ENCODE measurements at places on chromosomes 7 and 10.

DNA sequence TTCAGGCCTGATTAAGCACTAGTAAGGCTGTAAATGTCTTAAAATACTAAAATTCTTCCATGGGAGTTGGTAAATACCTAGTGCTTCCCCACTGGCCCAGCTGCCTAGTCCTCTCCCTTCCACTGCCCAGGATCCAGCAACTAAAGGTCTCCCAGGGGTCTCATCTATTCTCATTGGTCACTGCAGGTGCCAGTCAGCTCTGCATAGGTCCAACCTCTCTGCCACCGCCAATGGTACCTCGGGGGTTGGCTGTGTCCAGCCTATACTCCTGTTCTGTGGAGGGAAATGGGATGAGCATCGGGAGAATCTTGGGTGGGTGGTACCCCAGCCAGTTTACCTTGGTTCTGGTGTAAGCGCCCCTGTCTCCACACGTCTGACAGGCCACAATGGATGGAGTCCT lies 6.1 kb upstream of the CREB5 start:
- no peak for DNase-seq

DNA sequence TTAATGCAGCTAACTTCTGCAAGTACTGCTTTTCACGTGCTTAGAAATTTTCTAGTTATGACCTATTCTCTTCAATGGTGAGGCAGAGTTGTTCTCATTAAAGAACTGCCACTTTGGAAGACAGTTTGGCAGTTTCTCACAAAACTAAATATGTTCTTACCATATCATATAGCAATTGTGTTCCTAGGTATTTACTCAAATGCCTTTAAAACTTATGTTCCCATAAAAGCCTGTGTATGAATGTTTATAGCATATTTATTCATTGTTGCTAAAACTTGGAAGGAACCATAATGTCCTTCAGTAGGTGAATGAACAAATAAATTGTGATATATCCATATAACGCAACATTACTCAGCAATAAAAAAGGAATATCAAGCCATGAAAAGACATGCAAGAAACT lies 555.1 kb upstream of the POT1 start:
- DNase-seq = no peak

DNA sequence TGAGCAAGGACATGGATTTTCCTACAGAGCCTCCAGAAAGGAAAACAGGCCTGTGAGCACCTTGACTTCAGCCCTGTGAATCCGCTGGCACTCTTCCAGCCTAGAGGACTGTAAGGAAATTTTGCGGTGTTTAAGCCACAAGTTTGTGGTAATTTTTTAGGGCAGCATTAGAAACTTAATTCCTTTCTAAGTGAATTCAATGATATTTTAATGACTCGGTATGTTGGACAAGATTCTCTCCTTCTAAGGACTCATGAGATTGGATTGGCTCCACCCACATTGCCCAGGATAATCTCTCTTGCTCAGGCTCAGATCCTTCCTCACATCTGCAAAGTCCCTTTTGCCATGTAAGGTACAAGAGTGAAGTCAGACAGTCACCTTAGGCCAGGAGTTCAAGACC lies 4.5 kb downstream of the LYZL2 start:
- no peak for DNase-seq

DNA sequence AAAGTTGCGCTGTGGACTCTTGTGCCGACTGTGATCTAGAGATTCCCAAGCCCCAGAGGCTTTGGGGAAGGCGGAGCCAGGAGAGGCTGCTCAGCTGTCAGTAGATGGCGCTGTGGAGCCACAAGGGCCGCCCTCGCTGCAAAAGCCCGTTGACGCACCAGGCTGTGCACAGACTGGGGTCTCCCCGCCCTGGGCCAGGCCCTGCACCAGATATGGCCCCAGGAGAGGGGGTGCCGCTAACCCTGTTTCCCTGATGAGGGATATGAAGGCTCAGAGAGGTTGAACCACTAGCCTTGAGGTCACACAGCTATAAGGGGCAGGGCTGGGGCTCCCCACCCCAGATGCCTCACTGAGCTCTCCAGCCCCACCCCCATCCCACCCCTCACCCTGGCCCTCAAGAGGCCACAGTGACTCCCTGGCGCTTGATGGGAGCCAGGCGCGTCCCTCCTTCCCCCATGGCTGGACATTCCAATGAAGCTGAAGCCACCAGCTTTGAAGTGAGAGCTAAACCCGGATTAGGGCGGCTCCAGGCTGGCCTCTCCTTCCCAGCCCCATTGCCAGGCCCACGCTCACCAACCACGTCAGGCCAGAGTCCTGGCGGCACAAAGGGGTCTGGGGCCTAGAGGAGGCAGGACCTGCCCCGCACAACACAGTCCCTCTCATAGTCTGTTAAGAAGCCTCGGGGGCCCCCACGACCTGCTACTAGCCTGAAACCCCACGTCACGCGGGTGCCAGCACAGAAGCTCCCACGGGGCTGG lies 26.4 kb downstream of the MYL10 start:
- peak; percentile 25 for DNase-seq

GRCh38 chr10:42973870-42974692 lies 102.8 kb upstream of the RET start:
- DNase-seq = no peak

- no peak for DNase-seq
Observed at GRCh38 chr7:83819911-83820310, 171.0 kb upstream of the SEMA3E start.

DNA sequence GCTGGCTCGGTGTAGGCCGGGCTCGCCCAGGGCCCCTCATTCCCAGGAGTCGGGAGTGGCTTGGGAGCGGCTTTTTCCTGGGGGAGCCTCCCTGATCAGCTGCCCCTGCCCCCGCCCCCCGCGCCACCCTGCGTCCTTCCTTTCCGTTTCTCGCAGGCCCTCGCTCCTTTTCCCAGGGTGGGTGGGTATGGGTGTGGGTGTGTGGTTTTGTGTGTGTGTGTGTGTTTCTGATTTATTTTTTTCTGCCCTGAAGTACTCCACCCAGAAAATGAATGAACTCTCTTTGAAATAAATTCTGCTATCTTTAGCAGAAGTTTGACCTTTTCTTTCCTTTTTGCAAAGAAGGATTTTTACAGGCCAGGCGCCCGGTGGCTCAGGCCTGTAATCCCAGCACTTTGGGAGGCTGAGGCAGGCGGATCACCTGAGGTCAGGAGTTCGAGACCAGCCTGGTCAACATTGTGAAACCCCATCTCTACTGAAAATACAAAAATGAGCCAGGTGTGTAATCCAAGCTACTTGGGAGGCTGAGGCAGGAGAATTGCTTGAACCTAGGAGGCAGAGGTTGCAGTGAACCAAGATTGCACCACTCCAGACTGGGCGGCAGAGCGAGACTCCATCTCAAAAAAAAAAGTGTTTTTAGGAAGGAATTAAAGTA lies 30.0 kb upstream of the AP5Z1 start:
- no peak for DNase-seq

DNA sequence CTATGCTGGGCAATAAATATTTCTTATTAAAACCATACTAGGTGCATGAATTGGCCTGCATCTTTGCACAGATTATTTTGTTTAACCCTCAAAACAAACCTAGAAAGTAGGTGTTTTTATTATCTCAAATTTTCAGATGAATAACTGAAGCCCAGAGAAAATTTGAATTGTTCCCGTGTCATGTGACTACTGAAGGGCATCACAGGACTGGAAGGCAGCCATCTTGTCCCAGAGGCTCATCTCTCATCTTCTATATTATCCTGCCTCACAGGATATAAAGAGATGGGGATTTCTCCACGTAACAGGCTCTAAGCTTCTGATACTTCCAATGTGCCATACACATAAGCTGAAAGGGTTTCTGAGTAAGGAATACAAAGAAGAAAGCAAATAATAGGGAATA lies 84.0 kb upstream of the ODAD2 start:
- DNase-seq = no peak

GRCh38 chr7:143447466-143447865 lies 4.2 kb downstream of the TAS2R60 start:
- no peak for DNase-seq

GRCh38 chr10:106189292-106189691 lies 975.2 kb downstream of the SORCS1 start:
- DNase-seq = no peak

DNA sequence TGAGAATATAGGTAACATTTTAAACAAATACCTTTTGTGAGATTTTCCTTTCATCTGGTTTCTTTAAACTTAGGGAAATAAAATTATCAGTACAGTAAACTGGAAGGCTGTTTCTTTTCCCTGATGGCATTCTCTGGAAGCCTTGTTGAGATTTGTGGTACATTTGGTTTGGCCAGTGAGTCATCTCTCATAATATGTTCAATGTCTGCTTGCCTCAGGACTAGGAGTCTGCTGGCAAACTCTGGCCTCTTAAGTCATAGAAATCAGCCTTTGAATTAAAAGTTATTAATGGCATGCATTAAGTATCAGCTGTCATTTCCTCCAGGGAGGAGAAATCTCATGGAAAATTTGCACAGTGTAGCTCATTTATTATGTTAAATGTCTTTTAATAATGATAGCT lies 316.6 kb upstream of the KIAA1217 start:
- no peak for DNase-seq

DNA sequence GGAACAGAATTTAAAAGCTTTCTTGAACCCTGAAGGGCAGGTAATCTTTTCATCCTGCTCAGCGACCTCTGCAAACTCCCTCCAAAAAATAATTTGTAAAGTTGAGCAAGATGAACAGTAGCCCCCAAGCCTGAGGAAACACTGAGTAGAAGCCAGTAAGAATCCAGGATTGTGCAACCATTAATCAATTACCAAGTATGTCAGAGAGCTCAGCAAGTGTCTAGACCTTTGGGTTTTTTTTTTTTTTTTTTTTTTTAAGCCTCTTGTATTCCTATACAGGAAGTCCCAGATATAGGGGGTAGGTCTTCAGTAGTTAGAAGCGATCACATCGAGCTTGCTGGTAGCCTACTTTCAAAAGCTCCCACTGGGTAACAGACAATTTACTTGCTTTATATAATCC lies 155.2 kb downstream of the DGKI start:
- no peak for DNase-seq

DNA sequence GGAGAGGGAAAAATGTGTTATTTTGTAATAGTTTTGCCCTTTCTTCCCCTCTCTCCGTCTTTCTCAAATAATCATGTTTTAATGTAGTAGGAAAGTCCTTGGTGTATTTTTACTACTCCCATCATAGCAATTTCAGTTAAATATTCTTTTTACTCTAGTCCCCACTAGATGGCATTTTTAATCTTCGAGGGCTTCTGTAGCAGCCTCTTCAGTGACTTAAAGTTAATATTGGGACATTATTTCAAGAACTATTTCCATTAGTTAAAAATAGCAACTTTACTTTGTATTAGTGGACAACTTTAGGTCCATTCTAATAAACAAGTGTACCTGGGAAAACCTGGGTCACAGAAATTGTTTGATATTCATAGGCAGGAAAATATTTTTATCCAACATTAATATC lies 23.0 kb downstream of the EDRF1 start:
- DNase-seq = no peak

DNA sequence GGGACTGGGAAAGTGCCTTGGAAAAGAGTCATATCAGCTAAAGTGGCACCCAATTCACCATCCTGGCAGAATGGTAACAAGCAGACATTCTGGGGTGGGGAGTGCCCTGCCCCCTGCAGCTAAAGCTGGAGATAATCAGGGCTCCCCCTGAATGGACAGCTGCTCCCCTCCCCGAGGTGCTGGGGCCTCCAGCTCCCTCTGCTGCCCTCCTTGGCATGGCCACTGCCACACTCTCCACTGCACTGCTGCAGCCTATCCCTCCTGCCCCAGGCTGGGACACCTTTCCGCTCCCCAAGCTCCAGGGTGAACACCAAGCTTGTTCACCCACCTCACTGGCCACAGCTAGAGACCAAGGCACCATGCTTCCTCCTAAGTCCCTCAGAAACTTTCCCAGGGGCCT lies 9.8 kb upstream of the PARD3 start:
- no peak for DNase-seq

- no peak for DNase-seq
Observed at GRCh38 chr7:81187753-81188152, 268.9 kb upstream of the SEMA3C start.

DNA sequence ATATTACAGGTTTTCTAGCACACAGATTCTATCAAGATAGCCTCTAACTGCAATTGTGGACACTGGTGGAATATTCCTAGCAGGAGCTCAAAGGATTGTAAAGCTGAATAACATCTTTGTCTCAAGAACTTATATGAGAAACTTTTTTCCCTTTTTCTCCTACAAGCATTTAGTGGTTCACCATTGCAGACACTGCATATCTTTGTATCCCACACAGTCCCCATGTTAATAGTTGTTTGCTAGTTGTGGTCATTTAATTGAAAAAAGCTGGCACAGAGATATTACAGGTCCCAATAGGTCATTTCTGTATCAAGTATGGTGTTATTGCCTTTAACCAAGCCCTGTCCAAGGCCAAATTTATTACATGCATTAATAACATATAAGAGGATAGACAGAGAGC lies 226.2 kb upstream of the TCF7L2 start:
- no peak for DNase-seq

DNA sequence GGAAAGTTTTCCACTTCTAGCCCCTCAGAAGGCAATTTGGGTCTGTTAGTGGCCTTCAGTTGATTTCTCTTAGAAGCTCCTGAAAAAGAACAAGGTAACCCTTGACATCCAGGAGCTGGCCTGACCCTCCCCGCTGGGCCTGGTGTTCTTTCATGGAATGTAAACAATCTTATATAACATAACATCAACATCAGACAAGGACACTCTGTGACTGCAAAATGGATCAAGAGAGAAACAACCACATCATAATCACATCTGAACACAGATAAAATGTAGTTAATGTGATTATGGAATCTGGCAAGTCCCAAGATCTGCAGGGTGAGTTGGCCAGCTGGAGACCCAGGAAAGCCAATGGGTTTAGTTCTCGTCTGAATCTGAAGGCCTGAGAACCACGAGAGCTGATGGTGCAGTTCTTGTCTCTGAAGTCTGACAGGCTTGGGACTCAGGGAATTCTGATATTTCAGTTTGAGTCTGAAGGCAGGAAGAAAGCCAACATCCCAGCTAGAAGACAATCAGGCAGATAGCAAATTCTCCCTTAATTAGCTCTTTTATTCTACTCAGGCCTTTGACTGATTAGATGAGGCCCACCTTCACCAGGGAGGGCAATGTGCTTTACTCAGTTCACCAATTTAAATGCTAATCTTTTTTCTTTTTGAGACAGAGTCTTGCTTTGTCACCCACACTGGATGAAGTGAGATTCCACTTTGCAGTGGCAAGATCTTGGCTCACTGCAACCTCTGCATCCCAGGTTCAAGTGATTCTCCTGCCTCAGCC lies 91.4 kb upstream of the NAMPT start:
- no peak for DNase-seq

- DNase-seq = no peak
Observed at GRCh38 chr7:31883761-31884164, 186.4 kb downstream of the PDE1C start.

DNA sequence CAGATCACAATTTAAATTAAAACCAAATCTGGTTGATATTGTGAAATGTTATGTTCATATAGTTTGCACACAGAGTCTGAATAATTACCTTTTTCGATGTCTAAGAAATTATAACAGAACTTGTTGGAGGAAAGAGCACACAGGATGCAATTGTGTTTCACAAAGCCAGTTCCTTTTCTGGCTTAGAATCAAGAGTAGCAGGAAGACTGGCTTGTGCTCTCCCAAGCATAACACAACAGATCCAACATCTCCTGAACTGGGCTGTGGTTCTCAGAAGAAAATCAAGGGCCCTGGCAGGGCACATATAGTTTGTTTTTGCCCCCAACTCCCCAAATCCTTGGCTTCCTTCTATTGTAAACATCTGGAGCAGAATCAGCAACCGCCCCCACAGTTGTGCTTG lies 62.7 kb downstream of the LRRC4 start:
- DNase-seq = no peak

Measured in activated T-helper 1 cell treated with Interleukin-2 at 50 U/mL for 16 hours (primary cell).